T-helper 17 cell (primary cell): ENCODE measurements at places on chromosomes 12 and 14.

- DNase-seq, result no peak
Measured at GRCh38 chr14:49489341-49489740, 96.8 kb downstream of the RPS29 start.

- no peak for DNase-seq
Measured at GRCh38 chr14:77489041-77489440, 9.6 kb downstream of the ISM2 start.

DNA sequence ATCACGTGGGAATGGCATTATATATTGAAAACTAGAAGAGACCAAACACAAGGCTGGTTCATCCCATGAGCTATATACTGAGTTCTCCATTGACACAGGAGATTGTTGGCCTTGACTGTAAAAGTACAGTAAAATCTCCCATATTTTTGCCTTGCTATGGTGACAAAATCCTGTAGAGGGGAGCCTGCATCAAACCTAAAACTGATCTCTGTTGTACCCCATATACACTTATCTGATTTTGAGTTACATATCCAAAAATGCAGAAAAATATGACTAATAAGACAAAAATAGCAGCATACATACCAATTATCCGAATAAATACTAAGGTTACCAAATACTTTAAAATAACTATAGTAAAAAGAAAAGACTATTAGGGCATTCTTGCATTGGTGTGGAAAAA is 60.4 kb downstream of the TMTC3 start:
- DNase-seq, result no peak

DNA sequence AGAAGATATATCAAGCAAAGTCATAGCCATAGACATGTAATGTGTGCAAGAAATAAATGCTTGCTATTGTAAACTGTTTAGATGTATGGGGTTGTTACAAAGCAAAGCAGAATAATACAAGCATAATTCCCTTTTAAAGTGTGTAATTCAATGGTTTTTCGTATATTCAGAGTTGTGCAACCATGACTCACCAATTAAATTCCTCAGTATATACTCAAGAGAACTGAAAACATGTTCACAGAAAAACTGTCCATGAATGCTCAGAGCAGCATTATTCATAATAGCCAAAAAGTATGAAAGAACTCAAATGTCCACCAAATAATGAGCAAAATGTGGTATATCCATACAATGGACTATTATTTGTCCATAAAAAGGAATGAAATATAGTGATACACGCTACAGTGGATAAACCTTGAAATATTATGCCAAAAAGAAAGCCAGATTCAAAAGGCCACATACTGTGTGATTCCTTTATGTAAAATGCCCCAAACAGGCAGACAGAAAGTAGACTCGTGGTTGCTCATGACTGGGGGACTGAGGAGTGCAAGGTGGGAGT is 9.3 kb downstream of the GXYLT1 start:
- no peak for DNase-seq

- no peak for DNase-seq
Measured at GRCh38 chr14:63032641-63033040, 12.6 kb downstream of the KCNH5 start.

DNA sequence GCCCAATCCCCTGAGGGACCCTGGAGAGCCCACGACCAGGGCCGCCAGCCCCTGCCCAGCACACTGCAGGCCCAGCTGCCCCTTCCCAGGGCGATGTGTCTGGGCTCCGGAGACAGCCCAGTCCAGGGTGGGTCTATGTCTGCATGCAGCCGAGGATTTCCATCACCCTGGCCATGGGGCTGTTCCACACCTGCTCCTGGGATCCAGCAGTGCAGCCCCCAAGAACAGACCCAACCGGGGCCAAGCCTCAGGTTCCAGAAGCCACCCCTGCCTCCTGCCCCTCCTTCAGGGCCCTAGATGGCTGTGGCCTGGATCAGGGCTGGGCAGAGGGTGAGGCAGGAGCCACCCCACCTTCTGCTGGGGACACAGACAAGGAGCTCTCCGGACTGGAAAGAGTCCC is 11.5 kb downstream of the C14orf180 start:
- no peak for DNase-seq

- DNase-seq, result no peak
Measured at GRCh38 chr12:170371-171225, 43.4 kb downstream of the SLC6A12 start.

DNA sequence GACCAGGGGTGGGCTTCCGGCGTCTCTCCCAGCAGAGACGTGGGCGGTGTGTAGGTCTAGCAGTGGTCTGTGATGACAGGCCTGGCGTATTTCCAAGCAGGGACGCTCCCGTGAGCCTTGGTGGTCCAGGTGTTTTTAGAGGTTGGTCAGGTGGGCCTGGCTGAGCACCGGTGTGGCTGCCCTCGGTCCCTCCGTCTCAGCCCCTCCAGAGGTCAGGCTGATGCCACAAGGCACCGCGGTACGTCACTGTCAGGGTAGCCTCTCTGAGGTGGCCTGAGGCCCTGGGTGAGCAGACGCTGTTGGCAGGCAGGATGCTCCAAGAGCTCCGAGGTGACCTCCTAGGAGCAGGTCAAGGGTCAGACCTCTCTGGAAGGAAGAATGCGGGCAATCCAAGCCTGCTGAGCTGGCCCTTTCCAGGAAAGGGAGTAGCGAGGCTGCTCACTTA is 13.6 kb downstream of the MTA1 start:
- DNase-seq, result no peak

DNA sequence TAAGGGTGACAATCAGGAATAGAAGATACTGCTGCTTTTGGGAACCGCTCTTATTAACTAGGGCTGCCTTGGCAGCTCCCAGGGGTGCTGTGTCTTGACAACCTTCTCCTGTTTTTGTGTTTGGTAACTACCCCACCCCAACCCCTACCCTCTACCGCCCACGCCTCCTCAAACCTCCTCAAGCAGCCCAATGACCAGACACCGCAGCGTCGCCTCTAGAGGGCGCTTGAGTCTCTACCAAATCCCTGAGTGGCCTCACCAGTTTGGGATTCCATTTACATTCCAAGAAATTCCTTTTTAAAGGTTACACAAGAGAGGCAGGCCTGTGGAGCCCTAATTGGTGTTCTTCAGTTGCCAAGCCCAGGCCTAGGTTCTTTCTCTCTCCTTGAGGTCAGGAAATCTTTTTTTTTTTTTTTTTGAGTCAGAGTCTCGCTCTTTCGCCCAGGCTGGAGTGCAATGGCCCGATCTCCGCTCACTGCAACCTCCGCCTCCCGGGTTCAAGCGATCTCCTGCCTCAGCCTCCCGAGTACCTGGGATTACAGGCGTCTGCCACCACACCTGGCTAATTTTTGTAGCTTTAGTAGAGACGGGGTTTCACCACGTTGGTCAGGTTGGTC is 72.4 kb upstream of the USP44 start:
- DNase-seq, result peak; percentile 25

DNA sequence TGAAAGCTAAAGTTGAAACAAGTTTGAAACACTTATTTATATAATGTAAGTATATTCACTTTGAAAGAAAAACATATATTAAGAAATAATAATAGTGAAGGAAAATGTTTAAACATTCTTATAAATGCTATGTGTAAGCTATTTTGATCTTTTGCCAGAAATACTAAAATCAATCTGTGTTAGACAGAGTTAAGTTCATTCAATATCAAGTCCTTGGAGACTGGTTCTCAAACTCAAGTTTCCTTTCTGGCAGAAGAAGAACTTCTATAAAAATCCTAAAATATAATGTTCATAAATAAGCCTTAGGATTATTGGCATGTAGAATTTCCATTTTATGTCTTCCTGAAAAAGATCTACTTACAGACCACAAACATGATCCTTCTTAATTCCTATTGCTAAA is 45.3 kb downstream of the TAOK3 start:
- DNase-seq, result no peak

- DNase-seq, result no peak
Measured at GRCh38 chr14:102551995-102552705, 40.3 kb upstream of the RCOR1 start.

DNA sequence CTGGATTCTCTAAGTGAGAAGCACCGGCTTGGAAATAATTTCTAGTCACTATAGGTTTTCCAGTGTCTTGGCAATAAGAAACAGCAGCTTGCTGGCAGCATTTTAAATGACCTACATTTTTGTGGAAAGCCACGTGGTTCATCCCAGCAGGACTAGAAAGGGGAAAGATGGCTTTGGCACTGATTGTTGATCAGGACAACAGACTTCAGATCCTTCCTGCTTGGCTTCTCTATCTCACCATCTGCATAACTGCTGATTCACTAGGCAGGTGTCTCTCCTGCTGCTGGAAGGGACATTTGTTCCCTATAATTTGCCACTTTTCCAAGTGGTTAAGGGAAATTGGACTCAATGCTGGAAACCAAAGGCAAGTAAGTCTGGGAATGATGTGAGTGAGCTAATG is 131.0 kb downstream of the TTC8 start:
- DNase-seq, result no peak

GRCh38 chr12:111359914-111360276 is 9.0 kb downstream of the PHETA1 start:
- no peak for DNase-seq

DNA sequence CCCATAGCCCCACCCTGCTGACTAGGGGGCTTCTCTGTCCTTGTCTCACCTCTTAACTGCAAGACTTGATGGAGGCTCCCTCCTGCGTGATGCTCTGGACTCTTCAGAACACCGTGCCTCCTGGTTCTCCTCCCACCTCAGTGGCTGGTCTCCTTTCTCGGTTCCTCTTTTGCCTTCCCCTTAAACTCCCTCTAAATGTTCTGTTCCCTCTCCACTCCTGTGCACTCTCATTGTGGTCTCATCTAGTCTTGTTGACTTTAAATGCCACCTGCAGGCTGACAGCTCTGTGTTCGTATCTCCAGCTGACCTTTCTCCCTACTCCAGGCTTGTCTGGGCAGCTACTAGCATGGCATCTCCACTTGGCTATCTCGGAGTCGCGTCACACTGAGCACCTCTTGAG is 28.3 kb downstream of the DYNC1H1 start:
- no peak for DNase-seq

- no peak for DNase-seq
Measured at GRCh38 chr14:95146079-95146771, 11.1 kb downstream of the DICER1 start.

- no peak for DNase-seq
Measured at GRCh38 chr14:54797556-54797955, 105.1 kb downstream of the GCH1 start.

GRCh38 chr12:57523706-57524614 is 1.3 kb downstream of the MBD6 start:
- DNase-seq, result no peak

DNA sequence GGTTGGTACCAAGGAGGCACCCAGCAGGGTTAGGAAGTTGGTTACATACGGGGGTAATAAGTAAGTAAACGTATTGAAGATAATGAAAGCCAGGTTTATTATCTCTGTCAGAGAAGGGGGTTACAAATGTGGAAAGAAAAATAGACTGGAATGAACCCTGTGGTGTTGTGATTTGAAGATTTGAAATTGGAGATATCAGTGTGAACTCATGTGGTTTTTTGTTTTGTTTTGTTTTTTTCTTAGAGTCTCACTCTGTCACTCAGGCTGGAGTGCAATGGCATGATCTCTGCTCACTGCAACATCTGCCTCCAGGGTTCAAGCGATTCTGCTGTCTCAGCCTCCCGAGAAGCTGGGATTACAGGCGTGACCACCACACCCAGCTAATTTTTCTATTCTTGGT is 14.1 kb upstream of the SLC25A3 start:
- no peak for DNase-seq

- no peak for DNase-seq
Measured at GRCh38 chr12:34033628-34034296, 11.5 kb downstream of the ALG10 start.

GRCh38 chr14:89304561-89304960 is 112.5 kb downstream of the FOXN3 start:
- no peak for DNase-seq

- no peak for DNase-seq
Measured at GRCh38 chr12:92206596-92206995, 61.0 kb upstream of the BTG1 start.

DNA sequence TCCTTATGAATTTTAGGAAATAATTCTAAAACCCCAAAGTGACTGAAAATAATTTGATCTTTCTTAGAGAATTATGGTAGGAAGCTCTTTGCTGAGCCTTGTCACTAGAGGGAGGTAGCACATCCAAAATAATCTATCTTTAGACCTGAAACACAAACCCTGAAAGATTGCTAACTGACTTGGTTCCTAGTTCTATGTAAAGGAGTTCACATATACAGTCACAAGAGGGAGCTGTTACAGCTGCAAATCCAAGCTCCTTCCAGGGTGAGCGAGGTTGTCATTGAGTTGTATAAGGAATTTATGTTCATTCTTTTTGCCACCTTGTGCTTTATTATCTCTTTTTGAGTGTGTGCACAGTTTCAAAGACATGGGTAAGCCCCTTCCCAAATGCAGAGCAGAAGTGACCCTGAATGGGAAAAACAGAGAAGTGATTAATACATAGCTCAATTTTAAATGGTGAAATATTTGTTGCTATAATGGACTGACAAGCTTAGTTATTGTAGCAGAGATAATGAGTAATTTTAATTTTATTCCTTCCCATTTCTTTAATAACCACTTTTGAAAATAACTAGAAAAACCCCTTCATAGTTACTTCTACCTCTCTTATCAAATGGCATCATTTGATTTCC is 387.9 kb downstream of the DAD1 start:
- DNase-seq, result no peak

DNA sequence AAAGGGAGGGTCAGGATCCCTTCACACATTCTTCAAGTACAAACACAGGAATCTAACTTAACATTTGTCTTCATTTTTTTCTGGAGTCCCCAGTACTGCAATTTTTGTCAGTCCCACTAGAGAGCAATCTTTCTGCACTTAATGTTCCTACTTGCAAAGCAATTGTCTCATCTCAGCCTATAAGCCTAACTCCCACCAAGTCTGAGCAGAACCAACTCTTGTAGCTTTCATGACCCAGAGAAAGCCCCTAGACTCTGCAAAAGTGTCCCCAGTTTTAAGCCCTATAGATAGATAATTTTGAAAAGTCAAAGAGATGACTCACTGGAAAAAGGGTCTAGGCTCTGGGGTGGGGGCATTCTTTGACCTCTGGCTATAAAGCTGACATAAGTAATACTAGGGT is 1.8 kb upstream of the ZBTB39 start:
- no peak for DNase-seq

DNA sequence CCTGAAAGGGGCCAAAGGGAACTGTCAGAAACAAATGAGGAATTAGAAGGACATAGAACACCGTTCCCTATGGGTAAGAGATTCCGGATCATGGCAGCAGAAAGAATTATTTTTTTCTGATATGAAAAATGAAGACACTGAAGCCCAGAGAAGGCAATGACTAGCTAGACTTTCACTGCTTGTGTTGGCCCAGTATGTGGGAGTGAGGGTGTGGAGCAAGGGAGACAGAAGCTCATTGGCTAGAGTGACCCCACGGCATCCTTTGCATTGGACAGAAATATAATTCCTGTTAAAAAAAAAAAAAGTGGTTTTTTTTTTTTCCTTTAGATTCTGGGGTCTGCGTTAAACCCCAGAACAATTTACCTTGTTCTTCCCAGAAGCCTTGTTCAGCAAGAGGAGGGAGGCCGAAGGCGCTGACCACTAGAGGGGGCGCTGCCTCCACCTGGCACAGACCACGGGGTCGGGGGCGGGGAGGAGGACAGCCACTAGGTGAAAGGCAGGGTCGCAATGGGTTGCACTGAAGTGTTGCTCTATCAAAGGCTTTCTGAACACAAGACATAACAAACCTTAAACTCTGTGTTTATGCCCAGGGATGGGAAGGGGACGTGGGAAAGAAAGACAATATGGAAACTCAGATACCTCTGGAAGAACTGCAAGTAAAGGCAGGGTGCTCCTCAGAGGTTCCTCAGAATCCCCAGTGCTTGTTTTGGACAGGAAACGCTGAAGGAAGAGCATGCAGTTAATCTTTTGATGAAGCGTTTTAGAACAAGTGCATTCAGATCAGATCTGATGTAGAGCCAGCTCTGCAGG is 156.8 kb downstream of the KCNA5 start:
- no peak for DNase-seq

GRCh38 chr14:65854215-65854614 is 441.7 kb downstream of the FUT8 start:
- no peak for DNase-seq
